ENCODE measurements at places on chromosomes 2 and 18.
A peak's percentile ranks its signal among the peaks of the same experiment; 100 is the strongest.

GRCh38 chr2:170585067-170585466 lies 130.1 kb upstream of the SP5 start:
- peak; percentile 91 for DNase-seq

DNA sequence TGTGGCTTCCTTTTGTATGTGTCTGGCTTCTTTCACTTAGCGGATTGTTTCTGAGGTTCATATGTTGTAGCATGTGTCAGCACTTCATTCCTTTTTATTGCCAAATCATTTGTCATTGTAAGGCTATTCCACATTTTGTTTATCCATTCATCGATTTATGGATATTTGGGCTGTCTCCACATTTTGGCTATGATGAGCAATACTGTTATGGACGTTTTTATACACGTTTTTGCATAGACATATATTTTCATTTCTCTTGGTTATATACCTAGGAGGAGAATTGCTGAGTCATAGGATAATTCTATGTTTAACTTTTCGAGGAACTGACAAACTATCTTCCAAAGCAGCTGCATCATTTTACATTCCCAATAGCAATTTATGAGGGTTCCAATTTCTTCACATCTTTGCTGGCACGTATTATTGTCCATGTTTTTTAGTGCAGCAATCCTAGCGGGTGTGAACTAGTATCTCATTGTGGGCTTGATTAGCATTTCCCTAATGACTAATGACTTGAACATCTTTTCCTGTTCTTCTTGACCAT lies 48.1 kb upstream of the TBC1D8 start:
- no peak for DNase-seq

DNA sequence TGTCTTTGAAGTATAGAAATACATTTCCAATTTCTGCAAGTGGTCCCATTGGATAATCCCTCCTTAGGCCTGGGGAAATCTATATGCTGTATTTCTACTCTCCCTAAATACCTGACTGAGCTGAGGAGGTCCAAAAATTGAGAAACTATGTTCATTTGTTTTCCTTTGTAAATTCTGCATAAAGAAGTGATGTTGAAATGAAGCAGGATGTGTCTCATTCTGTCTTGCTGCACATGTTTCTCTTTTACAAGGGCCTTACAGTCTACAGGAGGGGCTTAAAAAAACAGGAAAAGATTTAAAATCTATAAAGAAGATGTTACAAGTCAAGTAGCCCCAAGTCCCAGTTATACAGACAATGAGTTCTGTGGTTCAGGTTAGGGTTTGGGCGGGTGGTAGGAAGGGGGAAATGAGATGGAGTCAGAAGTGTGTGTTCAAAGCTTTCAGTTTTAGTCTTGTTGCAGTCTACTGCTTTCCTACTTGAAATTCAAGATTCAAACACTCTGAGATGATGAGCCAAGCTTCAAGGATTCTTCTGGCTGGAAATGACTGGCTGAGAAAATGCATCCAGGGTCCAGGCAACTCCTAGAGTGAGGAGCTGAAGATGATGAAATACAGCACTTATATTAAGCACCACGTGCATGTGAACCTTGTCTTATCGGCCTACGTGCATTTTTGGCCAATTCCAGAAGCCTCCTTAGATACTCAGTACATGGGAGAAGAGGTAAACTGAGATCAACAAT lies 146.3 kb upstream of the CELF4 start:
- DNase-seq: no peak

DNA sequence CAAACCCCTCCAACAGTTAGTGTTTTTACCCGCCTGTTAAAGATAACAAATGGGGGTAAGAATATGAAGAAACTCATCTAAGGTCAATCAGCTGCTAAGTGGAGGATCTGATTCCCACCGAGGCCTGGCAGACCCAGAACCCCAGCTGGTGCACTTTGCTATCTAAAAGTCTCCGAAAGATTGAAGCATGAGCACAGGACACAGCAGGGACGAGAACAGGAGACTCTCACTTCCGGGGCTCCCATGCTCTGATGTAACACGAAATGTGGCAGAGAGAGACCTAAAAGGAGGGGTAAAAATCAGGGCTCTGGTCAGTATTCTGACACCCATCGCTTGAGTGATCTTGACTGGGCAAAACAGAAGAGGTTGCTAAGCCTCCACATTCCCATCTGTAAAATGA lies 119.7 kb downstream of the PDCL3 start:
- no peak for DNase-seq

GRCh38 chr2:110718382-110718781 lies 14.0 kb upstream of the ACOXL start:
- DNase-seq: no peak

GRCh38 chr18:57621246-57621604 lies 411 bp downstream of the NARS1 start:
- DNase-seq: peak; percentile 18

- DNase-seq: no peak
These were observed 91.3 kb upstream of the CCDC141 start for GRCh38 chr2:179141206-179141605.

- no peak for DNase-seq
These were observed 140.4 kb upstream of the PIK3C3 start for GRCh38 chr18:41814651-41815050.

- peak; percentile 71 for DNase-seq
These were observed 5.7 kb downstream of the MCFD2 start for GRCh38 chr2:46909771-46910419.

DNA sequence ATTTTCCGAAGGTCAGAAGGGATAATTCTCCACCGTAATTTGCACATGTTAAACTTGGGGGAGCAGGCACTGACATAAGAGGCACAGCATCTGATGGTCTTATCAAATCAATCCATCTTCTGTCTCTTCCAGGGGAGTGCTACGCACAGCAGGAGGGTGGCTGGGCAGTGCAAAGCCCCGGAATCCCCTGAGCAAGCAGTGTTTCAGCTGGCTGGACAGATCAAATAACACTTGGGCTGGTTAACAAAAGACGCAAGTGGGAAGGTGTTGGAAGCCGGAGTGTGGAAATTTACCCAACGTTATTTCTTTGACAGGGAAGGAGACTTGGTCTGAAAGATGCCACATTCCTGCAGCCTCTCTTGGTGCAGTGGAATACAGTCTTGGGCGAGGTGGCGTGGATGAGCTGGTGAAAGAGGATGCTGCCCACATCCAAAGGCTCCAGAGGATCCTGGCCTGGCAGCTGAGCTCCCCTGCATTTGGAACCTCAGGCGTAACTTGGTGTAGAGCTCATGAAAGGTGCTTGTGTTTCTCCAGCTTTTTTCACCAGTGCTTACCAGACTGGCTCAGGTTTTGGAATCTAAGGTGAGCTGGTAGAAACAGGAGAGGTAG lies 103.0 kb downstream of the MAPK4 start:
- no peak for DNase-seq

Measured in RWPE1 (cell line).